ENCODE measurements at places on chromosomes 7 and 10.

DNA sequence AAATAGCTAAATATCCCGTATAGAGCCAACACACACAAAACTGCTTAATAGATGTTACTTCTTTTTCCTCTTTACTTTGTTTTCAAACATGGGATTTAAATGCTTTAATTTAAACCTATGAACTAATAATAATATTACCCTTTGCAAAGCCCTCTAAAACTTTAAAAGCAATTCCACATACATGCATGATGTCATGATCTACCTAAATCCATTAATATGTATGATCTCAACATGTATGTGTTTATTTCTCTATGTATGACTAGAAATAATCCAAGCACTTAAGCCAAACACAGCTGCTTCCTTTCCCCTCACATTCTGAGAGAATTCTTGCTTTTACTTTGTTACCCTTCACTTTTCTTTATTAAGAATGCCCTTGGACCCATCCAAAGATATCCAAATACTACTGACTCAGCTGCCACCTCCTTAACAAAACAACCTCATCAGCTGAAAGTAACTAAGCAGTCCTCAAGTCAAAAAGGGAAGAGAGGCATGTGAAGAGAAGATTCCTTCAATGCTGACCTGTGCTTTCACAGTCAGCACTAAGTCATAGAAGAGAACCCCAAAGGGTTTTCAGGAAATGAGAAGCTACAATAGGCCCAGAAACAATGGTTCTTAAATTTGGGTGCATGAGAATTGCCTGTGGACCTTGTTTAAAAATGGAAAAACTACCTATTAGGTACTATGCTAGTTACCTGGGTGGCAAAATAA is 266.4 kb upstream of the LRGUK start:
- no peak for ATAC-seq

DNA sequence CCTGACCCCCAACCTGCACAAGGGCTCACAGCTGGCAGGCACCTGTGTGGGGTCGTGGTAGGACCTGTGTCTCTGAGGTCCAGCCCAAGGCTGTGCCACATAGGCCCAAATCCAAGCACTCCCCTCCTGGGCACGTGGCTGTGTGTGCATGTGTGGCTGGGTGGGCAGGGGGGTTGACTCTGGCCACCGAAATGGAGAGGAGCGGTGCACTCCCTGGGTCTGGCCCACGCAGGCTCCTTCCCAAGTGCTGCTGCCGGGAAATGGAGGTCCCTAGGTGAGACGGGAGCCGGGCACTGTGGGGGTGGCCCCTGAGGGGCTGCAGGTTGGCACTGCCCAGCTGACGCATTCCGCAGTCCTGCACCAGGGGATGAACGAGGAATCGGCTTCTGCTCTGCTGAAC is 528.1 kb downstream of the DNAJB6 start:
- ATAC-seq = no peak

DNA sequence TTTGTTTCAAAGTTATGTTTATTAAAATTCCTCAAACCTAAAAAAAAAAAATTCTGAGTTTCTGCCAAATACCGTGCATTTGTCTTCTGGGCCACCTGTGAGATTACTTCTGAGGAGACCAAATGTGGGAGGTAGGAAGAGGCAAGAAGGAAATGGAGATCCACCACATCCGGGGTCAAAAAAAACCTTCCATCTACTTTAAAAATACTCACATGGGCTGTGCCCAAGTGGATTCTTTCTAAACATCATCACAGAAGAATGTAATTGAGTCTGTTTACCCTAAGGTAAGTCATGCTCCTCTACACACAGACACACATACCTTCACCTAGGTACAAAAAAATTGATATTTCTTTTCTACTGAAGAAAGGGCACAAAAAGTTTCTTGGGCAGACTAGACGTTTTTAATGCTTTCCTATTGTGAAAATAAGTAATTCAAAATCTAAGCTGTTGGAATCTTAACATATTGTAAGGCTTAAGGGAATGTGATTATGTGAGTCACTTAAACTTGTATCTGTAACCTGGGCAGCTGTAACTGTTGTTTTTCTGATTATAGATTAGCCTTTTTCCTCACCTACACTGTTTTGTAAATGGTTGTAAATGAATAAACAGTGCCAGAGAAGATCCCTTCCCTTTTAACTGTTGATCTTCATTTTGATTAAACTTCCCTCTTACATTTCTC is 19.1 kb upstream of the SPOCK2 start:
- peak; percentile 70 for ATAC-seq

GRCh38 chr10:25831080-25831479 is 102.9 kb upstream of the MYO3A start:
- ATAC-seq = no peak

- ATAC-seq = peak; percentile 52
These were observed 9.6 kb upstream of the AGR3 start for GRCh38 chr7:16891338-16891737.

DNA sequence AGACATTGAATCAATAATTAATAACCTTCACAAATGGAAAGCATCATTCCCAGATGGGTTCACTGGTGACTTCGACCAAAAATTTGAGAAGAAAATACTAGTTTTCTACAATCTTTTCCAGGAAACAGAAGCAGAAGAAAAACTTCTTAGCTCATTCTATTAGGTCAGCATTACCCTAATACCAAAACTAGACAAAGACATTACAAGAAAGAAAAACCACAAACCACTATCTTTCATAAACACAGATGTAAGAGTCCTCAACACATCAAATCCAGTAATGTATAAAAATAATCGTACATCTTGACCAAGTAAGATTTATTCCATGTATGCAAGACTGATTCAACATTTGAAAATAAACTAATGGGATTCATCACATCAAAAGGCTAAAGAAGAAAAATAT is 64.0 kb upstream of the CDK1 start:
- peak; percentile 78 for ATAC-seq

DNA sequence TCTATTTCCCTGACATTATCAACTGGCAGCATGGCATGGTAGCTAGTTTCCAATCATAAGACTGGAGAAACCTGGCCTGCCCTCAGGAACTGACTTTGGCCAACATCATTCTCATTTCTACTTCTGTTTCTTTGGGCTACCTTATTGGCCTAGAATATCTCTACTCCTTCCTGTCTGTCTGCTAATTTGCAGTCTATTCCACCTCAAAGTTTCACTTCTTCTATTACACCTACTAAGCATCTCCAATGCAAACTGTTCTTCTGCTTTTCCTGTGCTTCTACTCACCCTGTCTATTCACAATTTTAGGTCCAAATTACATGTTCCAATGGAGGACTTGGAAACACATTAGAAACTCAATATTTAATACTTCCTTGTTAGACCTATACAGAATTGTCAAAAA is 65.6 kb downstream of the ZNF503 start:
- ATAC-seq = no peak

DNA sequence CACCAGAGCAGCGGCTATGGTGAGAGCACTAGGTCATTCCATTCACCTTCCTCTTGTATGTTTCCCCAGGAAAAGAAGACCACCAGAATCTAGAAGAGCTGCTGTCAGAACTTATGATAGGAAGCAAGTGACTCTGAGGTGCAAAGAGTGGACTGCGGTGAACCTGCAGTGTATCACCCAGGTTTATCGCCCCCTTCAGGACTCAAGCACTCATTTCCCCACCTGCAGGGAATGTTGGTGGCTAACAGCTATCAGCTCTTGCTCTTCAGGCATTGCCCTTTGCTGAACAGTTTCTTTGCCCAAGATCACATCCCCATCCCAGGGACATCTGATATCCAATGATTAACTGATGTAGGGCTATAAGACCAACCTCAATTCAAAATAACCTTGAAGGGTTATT is 66.3 kb upstream of the IL6 start:
- ATAC-seq = no peak

- ATAC-seq = peak; percentile 56
These were observed 40.3 kb upstream of the TNPO3 start for GRCh38 chr7:129095258-129095657.

DNA sequence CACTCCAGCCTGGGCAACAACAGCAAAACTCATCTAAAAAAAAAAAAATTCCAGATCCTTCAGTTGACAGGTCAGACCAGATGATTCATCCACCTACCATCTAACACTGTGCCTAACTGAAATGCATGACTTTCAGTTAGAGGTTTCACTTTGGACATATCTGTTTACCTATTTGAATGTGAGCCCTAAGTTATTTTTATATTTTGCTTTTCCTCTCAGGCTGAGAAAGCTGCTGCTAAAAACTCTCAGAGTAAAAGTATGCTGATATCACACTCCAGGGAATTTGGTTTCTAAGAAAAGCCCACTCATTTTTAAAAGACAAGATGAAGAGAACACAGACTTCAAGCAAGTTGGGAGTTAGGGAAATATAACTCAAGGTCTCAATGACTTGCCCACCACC is 126.0 kb downstream of the SGMS1 start:
- peak; percentile 91 for ATAC-seq

DNA sequence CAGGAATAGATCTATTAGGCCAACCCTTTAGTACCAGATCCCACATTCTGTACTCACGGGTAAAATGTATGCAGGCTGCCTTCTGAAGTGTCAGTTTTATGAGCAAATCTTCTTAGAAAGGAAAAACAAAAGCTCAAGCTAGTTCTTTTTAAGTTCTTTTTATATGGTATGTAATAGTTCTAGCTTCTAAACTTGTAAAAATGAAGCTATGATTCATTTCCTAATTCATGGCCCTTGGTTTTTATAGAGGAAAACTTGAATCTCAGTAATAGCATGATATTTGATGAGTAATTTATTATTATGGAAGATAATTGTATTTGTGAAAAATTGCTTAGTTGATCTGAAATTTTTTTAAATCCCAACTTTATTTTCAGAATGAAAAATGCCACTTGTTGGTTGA is 54.3 kb downstream of the SLK start:
- ATAC-seq = no peak

GRCh38 chr10:96334616-96335526 is 23.9 kb downstream of the OPALIN start:
- ATAC-seq = no peak

GRCh38 chr7:47389171-47389922 is 192.6 kb downstream of the TNS3 start:
- ATAC-seq = no peak

DNA sequence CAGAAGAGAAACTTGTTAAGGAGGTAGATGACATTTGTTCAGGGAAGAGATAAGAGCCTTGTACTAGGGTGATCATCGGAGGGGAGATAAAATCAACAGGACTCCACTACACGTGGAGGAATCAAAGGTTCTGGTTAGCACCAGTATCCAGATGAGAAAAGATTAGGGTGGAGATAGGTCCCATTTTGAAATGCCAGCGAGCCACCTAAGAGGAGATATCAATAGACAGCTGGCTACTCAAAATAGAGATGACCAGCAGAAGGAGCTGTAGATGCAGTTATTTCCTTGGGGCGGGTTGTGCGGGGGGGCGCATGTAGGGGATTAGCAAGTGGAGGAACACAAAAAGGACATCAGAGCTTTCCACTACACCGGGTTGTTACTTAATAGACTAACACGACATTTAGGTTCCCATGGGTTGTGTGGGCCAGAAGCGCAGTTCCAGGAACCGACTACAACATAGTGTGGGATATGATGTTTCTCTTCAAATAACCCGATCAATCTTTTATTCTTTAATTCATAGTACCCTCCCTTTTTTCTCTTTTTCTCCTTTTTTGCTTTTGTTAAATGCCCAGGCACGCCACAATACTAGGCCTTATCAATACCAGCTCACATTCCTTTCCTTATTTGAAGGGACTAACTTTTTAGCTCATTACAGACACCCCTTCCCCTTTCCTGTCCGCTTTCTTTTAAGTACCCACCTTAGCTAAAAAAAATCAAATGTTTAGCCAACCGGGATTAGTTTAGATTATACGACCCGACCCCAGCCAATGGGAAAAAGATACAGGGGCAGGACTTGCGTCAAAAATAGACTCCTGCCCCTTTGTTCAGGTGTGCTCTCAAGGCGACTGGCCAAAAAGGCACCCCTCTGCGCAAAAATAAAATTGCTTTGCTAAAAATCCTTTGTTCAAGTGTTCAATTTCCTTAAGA is 2.0 kb upstream of the KIF11 start:
- ATAC-seq = peak; percentile 0

GRCh38 chr7:9761224-9761623 is 1212.4 kb upstream of the PHF14 start:
- no peak for ATAC-seq

GRCh38 chr7:42414028-42414427 is 177.0 kb upstream of the GLI3 start:
- no peak for ATAC-seq

DNA sequence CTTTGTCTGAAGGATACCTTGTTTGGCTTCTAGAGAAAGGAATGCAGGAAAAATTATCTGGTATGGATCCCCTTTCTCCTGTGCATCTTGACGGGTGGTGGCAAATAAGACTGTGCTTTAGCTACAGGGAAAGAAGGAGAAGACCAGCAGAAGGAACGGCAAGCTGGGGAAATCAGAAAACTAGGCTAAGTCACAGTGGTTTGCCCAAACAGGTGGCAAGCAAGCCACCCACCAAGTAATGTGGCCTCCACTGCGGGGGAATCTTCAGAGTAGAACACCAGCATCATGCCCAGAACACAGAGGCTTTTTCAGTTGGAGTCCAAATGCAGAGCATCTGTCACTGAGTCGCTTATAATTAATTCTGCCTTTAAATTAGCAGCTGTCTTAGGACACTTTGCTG is 282.8 kb downstream of the PHF14 start:
- ATAC-seq = no peak

DNA sequence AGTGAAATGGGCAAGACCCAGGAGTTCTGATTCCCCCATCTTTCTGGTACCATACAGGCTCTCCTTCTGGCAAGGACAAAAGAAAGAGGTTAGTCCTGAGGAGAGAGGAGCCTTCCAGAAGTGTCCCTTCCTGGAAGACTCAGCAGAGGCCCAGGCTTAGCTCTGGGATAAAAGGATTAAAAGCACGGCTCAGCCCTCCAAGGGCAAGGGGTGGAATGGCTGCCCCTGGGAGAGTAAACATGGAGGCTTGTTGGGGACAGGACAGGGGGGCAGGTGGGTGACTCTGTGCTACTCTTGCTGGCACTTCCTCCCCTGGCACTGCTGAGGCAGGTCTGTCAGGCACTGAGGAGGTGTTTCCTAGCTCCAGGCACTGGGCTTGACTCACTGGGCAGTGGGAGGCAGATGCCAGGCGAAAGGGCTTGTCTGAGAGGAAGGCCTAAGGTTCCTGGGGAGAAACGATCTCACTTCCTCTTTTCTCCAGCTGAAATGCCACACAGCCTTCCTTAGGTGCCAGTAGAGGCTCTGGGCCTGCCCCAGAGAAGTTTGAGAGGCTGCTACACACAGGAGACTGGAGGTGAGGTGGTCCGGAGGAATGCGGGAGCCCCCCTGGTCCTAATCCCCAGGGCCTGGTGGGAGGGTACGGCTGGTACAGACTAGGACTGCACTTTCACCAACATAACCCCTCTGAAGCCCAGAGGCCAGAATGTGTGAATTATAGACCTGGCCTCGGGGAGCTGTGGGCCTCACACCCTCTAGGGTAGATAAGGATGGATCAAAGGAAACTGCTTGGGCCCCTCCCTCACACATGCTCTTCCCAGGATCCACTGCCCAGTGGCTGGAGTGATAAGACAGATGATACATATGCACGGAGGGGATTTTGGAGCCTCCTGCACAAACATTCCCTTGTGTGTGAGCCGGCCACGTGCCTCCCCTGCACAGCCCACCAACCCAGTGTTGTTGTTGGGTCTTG is 63.2 kb upstream of the PODXL start:
- no peak for ATAC-seq

DNA sequence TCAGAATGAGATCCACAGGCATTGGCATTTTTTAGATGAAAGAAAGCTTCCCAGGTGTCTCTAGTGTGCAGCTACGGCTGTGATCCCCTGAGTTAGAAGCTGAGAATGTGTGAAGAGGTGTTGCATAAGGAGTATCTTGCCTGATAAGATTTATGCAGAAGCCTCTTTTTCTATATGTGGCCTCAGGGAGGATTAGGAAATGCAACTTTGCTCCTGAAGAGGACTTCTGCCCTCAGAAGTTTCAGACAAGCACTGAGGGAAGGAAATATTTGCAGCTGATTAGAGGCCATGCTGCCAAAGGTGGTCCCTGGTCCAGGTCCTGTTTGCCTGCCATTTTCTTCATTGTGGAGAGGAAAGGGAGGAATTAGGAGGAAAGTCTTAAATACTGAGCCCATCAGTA is 551.8 kb downstream of the PHTF2 start:
- ATAC-seq = no peak

All from activated T-helper 17 cell treated with anti-CD3 and anti-CD28 coated beads, Interleukin-2, amount 50 U/mL, for 72 hours (primary cell).